Stimulated activated CD4-positive, alpha-beta T cell treated with anti-CD3 and anti-CD28 coated beads, Interleukin-1b, Interleukin-23, amount 100 ng/mL, for 1 hour (primary cell): ENCODE measurements at places on chromosomes 12 and 14.

- no peak for DNase-seq
These were observed 8.1 kb upstream of the ITPR2 start for GRCh38 chr12:26841085-26841484.

DNA sequence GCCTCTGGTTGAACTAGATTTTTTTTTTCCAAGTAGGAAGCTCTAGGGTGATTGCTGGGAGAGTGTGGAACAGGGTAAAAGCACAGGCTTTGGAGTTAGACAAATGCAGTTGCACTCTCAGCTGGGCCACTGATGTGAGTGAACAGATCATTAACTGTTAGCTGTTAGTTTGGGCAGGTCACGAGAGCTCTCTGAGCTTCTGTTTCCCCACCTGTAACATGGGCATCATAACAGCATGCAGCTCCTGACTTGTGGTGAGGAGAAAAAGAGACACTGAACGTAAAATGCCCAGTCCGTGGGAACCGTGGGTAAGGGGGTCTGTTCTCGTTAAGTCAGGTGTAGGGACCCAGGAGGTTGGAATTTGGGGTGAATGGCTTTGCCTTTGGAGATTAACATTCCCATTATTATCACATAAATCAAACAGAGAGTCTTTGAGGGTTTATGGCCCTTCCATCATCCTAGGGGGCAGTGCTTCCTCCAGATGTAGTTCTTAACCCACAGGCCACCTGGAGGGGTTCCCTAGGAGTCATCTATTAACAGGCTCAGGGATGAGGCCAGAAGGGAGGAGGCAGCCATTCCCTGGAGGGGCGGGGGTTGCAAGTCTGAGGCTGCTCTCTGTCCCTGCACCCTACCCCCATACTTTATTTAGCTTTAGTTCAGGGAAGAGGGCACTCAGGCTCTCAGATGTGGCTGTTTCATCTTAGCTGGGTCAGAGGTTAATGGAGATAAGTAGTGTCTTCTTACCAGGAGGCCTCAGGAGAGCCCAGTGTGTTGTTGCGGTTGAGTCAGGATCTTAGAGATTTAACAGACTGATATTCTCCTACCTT is 135.2 kb downstream of the DACT1 start:
- no peak for DNase-seq

GRCh38 chr12:116861320-116861719 is 19.9 kb downstream of the HRK start:
- no peak for DNase-seq

- DNase-seq = no peak
These were observed 117.8 kb upstream of the COCH start for GRCh38 chr14:30756594-30756993.

DNA sequence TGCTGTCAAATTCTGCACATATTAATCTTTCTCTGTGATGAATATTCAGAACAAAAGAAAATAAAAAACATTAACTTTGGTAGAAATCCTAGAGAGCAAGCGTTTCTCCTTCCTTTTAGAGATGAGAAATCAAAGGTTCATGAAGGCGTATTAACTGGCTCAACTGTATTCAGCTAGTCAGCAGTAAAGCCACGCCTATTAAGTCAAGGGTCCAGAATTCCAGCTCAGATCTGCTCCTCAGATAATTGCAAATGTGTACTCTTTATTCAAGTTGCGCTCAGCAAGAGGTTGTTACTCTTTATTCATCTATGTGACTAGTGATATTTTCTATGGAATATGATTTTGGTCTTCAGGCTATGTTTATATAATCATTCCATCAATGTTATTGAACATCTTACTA is 13.1 kb upstream of the POC1B start:
- DNase-seq = no peak

- DNase-seq = no peak
These were observed 4.3 kb downstream of the BCAT1 start for GRCh38 chr12:24944601-24944975.

DNA sequence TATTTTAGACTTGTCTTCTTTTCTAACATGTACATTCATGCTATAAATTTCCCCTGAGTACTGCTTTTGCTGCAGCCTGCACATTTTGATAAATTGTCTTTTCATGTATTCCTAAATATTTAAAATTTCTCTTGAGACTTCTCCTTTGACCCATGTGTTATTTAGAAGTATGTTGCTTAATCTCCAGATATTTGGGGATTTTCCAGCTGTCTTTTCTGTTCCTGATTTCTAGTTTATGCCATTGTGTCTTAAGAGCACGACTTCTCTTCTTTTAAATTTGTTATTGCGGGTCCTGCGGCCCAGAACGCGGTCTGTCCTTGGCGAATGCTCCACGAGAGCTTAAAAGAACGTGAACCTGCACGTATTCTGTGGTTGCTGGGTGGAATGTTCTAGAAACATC is 136.4 kb downstream of the KIF26A start:
- DNase-seq = no peak

DNA sequence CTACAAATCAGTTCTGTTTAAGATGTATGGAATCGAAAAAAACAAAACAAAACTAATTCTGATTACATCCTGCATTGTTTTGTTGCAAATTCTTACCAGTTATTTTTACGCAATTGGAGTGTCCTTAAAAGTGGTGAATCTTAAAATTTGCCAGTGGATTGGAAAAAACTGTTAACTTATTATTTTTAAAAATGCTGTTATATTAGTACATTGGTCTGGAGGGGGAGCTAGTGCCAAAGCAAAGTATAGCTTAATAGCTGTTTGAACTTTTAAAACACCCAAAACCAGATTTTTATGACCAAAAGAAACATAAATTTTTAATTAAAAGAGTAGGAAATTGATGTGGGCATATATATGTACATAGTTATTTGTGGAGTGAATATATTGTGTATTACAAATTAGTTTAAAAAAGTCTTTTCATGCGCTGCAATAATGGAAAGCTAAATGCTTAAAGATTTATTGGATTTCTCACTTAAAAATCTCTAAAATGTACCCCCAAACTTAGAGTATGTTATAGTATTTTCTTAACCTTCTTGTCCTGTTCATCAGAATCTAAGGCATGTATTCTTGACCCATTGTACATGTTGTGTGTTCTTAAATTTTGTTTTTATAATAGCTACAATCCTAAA is 2.5 kb downstream of the FUT8 start:
- no peak for DNase-seq

- no peak for DNase-seq
These were observed 167.9 kb downstream of the FSCB start for GRCh38 chr14:44339231-44339630.

DNA sequence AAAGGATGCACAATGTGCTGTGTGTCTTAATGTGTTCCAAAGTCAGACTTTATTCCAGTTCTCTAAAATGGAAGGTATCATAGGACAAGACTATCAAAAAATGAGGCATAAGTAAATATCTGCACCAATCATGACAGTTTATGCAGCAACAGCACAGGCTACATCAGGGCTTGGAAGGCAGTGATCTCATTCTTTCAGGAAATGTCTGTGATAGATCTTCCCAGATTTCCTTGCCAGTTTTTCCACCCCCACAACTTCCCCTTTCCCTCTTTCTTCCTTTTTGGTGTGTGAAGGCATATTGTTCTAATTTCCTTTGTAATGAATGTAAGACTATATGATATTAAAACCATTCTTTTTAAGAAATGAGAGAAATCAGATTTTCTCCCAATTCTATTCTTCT is 326.7 kb downstream of the ATP23 start:
- no peak for DNase-seq

GRCh38 chr12:24198070-24198469 is 248.6 kb upstream of the SOX5 start:
- DNase-seq = no peak

- DNase-seq = no peak
These were observed 65.1 kb upstream of the ST8SIA1 start for GRCh38 chr12:22399464-22400180.

DNA sequence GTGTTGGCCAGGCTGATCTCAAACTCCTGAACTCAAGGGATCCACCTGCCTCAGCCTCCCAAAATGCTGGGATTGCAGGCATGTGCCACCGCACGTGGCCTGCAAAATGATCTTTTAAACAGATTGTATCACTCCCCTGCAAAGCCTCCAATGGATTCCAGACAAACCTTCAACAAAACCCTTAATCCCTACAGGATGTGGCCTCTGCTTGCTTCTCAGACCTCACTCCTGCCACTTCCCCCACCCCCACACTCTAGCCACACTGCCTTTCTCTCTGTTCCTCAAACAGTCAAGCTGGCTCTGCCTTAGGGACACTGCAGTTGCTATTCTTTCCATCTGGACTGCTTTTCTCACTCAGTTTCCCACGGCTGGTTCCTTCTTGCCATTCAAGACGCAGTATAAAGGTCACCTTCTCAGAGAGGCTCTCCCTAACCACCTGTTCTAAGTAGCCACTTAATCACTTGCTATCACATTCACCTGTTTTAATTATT is 47.3 kb upstream of the TMED10 start:
- DNase-seq = no peak

DNA sequence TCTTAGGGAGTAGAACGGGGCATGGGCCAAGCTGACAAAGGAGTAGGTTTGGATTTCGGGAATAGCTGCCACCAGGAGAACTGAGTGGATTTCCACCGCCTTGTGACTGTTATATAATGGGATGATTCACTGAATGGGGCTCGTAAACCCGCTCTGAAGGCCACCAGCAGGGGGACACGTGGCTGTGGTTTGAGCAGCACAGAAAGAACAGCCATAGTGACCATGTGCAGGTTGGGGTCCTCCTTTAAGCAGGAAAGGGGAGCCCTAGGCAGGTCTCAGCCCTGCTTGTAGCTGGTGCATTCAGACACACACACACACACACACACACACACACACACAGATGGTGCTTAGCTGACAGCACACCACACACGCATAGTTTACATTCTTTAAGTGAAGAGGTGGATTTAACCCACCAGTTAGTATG is 8.6 kb upstream of the ASB2 start:
- DNase-seq = no peak

- no peak for DNase-seq
These were observed 32.8 kb upstream of the AMN start for GRCh38 chr14:102889615-102890014.

GRCh38 chr14:84856751-84857534 is 673.0 kb upstream of the FLRT2 start:
- no peak for DNase-seq

DNA sequence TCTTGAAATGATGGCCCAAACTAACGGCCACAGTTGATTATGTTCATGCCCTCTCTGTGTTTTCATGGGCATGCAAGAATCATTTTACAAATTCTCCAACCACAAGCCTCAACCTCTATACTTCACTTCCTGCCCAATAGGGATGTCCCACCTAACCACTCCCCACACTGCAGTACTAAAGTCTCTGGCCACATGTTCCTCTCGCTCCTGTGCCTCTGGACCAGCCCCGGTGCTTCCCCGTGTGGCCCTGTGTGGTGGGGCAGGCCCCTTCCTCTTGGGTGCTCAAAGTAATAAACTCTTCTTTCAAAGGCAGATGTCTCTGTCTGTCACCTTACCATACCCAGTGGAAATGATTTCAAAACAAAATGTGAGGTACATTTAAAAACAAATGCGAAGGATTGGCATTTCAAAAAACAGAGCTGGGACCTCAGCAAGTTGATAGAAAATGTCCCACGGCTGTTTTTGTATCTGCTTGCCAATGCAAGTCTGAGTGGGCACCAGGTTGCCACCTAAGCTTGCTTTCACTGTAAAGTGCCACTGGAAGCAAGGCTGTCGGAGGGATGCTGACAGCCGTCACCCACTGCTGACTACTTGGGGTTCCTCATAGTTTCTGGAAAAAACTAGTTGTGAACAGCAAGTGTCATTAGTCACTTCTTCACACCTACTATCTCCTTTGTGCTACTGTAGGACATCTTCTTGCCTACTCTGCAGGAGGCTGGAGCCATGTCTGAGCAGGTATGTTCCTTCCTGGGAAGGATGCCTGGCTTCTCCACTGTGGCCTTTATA is 8.2 kb upstream of the SERPINA11 start:
- no peak for DNase-seq

GRCh38 chr12:80293347-80293746 is 150.7 kb upstream of the PTPRQ start:
- no peak for DNase-seq

DNA sequence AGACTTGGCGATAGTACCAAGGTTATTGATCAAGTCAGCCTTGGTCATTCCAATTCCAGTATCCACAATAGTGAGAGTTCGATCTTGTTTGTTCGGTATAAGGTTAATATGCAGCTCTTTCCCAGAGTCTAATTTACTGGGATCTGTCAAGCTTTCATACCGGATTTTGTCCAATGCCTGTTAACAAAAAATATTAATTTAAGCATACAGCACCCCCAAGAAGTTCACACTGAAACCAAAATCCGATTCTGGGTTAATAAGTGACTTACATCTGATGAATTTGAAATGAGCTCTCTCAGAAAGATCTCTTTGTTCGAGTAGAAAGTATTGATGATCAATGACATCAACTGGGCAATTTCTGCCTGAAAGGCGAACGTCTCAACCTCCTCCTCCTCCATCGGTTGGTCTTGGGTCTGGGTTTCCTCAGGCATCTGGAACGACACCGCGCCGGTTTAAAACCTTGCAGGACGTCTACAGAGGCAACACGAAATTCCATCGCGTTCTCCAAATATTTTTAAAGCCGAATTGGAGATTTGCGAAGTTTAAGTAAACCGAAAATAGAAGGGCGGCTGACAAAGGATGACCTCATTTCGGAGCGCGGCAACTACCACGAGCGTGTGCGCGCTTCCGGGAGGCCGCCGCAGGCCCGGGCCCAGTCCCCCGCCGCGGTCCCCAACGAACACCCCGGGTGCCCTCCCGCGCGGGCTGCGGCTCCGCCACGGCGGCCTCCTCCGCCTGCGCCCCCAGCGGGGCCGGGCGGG is 716 bp downstream of the HSP90AA1 start:
- DNase-seq = no peak

GRCh38 chr12:31845613-31846322 is 113.4 kb upstream of the RESF1 start:
- no peak for DNase-seq

DNA sequence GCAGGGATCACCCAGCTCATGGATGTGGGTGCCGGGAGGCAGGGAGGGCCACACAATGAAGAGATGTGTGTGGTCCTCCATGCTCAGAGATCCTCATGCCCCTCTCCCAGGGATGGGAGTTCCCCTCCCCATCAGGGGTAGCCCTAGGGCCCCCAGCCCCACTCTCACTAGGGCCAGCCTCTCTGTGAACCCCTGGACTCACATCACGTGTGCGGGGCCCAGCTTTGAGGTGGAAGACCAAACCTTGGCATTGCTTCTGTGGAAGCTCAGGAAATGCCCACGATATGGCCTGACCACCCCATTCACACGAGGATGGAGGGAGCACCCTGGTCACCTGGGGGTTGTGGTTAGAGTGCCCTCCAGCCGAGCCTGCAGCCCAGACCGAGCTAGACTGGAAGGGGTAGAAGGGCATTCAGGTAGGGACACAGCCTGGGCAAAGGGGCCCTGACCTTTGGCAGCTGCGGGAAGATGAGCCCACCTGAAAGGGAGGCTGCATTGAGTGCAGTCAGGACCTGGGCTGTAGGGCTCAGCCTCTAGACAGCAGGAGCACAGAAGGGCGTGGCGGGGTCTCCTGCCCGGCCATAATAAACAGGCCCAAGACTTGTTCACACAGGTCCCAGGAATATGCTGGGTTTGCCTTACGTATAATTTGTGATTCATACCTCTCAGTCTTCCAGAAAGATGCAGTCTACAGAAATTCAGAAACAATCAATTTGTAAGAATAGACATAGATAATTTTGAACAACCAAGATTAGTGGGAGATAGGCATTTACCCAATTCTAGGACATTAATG is 34.8 kb upstream of the RCOR1 start:
- no peak for DNase-seq
